NCI-H69 (cell line): ENCODE measurements at places on chromosomes 5 and 9.

- DNase-seq: peak; percentile 35
Observed at GRCh38 chr5:14472986-14473567, 108.5 kb upstream of the OTULINL start.

GRCh38 chr5:41195228-41195627, 18.1 kb downstream of the C6 start:
- no peak for DNase-seq

DNA sequence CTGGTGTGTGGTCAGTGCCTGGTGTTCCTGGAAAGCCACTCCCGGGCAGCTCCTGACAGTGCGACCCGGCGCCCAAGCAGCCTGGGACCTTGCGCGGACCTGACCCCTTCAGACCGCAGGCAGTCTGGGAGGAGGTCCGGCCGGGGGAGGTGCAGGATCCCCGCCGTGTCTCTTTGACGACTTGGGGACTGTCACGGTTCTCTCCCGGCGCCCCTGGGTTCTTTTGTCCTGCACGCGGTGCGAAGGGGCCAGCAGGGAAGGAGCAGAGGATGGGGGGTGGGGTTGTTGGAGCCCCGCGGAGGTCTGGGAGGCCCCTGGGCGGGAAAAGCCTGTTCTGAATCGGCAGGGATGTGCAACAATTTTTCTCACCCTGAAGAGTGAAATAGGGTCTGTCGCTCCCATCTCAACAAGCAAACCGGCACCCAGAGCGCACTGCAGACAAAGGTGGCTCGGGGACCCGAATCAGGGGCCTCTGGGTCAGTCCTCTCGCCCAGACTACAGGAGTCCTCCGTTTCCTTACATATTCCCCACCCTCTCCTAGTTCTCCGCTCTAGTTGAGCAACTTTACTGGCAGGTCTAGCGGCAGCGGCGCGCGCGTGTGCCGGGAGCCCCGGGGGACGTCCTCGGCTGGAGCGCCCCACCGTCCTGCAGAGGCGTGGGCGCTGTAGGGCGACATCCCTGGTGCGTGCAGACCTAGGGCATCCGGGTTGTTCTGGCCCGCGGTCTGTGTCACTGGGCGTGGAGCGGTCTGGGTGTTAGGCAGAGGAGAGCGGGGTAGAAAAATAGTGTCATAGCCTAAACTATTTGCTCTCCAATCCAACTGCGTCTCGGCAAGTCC, 1.2 kb downstream of the VCAN start:
- peak; percentile 67 for DNase-seq

DNA sequence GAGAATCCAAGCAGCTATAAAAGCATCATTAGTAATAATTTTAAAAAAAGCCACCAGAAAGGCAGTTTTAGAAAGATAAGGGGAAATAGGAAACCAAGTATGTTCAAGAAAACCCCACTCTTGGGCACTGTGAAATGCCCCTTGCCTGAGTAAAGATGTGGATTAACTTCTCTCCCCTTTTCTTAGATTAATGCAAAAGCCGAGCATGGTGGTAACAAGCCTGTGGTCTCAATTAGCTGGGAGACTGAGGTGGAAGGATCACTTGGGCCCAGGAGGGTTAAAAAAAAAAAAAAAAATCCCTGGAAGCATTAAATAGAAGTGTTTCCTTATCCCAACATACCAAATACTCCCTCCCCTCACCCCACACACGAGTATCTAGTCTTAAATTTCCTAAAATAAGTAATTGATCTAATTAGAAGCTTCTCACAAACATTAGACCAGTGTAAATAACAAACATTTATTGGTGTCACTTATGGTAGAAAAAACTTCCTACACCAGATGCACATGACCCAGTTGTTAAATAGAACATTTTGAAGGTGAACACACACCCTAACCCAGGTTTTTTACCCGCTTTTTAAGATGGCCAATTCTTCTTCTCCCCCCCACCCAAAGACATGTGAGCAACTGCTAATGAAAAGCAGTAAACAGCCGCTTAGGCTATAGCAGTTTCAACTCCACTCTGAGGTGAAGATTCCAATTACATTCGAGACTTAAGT, 5.2 kb downstream of the HSPA5 start:
- DNase-seq: peak; percentile 18

GRCh38 chr5:90939211-90939610, 380.6 kb downstream of the ADGRV1 start:
- DNase-seq: peak; percentile 60

DNA sequence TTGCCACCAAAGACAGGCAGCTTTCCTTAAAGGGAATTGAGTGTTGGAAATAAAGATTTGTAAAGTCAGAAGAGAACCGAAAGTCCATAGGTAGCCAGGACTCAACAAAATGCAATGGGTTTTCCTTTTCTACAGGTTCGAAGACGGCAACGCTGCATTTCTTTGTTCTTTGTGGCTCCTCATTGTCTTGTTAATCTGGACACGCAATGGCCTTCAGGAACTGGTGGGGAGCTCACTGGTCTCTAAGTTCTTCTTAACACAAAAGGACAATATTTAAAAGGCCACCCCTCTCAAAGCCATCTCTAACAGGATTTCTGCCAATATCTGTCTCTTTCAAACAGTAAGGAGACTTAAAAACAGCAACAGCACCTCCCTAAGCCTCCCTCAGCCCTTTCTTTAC, 170.6 kb downstream of the RMI1 start:
- DNase-seq: no peak

GRCh38 chr5:10157085-10157669, 92.5 kb downstream of the ATPSCKMT start:
- peak; percentile 35 for DNase-seq

GRCh38 chr5:78009937-78010527, 233.9 kb upstream of the TBCA start:
- DNase-seq: no peak

DNA sequence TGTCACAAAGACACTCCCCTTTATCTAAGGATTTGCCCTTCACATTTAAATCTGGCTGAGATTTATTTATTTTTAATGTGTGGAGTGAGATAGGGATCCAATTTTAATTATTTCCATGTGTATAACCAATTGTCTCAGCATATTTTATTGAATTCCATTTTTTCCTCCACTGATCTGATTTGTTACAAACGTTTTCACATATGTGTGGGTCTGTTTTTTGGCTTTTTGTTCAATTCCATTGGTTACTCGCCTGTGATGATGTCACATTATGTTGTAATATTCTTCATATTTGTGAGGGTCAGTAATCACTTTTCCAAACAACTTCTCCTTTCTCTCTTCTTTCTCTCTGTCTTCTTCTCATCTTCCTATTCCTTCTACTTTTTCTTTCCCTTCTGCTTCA, 278.3 kb upstream of the RFX3 start:
- DNase-seq: no peak

GRCh38 chr5:133432956-133433532, 179.3 kb downstream of the FSTL4 start:
- peak; percentile 41 for DNase-seq

GRCh38 chr5:138337685-138338410, at the start of gene FAM53C:
Gene FAM53C (plus strand): TSS chr5:138338266. CDS start chr5:138341336, 3,070 bp downstream.
- DNase-seq: peak; percentile 97

DNA sequence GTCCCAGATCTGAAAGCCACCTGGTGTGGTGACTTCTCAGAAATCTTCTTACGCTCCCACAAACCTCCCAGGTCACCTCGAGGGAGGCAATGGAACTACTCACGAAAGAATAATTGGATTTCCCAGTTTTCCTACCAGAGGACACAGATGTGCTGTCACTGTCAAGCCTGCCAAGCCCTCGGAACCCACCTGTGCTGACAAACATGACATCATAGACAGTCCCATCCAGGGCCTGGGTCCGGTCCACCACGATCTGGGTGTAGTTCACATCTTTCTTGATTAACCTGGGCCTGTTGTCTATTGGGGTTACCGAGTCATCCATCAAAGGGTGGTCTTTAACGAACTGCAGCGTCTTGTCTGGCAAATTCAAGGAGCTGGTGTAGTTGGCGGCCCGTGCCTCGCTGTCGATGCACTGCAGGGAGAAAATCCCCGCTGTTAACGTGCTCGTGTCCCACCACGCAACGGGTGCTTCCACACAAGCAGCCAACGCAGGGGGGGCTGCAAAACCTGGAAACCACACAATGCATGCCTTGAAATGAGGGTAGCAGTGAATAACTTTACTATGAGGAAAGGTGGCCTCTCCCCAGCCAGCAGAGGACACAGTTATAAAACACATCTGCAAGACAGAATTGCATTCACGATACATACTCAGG, 69.0 kb downstream of the SECISBP2 start:
- no peak for DNase-seq

DNA sequence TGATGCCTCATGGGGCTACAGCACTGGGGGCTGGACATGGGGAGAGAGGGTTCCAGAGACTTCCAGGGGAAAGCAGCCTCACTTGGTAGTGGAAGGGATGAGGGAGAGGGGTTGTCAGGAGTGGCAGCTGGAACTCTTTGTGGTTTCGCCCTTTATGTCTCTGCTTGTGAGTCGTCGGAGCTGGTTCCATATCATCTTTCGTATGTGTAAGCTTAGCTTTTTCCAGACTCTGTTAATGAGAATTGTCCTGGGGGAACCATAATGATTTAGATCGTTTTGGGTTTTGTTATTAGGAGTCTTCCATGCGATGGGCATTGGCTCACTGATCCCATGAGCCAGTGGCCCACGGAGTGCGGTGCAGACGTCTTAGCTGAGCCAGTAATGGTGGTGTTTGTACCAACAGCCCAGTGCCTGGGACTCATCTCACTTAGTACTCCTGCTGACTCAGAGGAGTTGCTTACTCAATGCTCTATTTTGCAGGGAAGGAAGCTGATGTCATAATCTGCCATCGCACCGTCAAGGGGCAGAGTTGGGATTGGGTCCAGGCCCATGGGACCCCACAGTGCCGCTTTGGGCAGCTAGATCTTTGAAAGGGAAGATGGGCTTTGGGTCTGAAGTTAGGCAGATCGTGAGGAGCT, 48.5 kb downstream of the NEK6 start:
- no peak for DNase-seq

DNA sequence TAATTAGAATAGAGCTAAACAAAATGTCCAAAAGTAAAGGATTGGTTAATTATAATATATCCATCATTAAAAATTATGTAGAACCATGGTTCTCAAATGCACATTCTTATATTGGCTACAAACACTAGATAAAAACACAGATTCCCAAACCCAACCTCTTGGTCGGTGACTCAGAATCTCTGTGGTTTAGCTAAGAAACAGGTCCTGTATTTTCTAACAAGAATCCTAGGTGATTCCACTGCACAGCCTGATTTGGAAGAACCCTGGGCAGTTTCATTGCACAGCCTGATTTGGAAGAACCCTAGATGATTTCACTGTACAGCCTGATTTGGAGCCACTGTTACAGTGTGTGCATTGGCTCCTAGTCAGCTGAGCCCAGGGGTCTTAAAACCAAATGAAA, 67.9 kb downstream of the KIAA1958 start:
- DNase-seq: no peak

- DNase-seq: peak; percentile 80
Observed at GRCh38 chr5:150503977-150504620, 3.8 kb upstream of the NDST1 start.

DNA sequence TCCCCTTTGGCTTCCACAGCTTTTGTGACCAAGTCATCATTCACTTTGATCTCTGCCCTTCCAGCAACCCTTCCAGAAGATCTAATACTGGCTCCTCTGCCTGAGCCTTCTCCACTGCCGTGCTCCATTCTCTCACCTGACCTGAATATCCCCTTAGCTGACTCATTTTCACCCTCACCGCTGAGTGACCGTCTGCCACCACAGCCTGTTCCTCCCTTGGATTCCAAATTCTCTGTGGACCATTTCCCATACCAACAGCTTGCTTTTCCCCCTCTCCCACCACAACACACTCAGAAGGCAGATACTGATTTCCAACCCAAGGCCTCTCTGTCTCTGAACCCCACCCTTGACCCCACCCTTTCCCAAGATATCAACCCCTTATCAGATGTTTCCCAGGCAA, 20.5 kb upstream of the SPATA31D1 start:
- DNase-seq: no peak

DNA sequence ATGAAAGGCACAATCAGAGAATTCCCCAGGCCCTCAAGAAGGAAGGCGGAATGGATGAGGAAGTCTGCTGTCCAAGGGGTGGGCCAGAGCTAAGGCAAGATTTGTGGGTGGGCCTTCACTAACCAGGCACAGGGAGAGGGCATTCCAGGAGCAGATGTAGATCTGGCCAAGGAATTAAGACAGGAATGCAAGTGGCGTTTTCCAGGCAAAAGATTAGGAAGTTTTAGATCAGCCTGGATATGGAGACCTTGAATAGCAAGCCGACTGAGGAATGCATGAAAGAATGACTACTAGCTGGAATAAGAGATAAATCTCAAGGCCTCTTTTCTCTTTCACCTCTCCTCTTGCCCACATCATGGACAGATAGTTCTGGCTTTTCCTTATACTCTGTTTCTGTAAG, 68.5 kb downstream of the GHR start:
- DNase-seq: no peak

DNA sequence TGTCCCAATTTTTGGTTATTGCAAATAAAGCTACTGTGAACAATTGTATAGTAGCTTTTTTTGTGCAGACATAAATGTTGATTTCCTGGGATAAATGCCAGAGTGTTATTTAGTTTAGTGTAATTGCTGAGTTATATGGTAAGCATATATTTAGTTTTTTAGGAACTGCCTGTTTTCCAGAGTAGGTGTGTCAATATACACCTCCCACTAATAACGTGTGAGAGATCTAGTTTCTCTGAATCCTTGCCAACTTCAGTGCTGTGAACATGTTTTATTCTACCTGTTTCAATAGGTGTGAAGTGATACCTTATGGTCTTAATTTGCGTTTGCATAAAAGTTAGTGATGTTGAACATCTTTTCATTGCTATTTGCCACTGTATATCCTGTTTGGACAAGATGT, 9.1 kb upstream of the OR2S2 start:
- peak; percentile 7 for DNase-seq

GRCh38 chr9:131693651-131694597, 46.0 kb downstream of the RAPGEF1 start:
- DNase-seq: no peak

DNA sequence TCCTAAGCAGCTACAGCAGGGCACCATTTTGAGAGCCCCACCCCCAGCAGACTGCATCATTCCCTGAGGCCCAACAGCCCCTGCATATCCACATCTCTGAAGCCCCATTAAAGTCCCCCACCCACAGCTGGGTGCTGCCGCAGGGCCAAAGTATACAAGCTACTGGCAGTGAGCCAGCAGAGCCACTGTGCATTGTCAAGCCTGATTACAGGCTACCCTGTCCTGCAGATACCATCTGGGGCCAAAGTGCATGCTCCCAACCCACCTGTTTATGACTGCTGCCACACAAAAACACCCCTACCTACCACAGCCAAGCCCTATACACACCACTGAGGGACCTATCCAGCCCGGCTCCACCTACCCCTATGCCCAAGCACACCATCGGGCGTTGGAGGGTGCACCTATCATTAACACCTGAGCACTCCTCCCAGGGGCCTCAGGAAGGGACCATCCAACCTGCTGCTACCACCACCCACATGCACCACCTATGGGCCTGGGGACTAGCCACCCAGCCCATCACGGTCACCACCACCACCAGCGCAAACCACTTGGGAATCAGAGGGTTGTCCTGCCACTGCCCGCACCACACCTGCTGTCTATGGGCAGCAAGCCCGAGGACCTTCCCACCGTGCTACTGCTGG, 105.0 kb downstream of the PLPP1 start:
- peak; percentile 96 for DNase-seq

- DNase-seq: no peak
Observed at GRCh38 chr5:114948363-114948762, 221.3 kb downstream of the TRIM36 start.
